CD4-positive, alpha-beta memory T cell (primary cell): ENCODE measurements at places on chromosomes 1 and 21. TPM values are rescaled to one million over a fixed set of nuclear protein-coding genes. Genes with fewer than 3 reads are reported as not detected.
A peak's percentile ranks its signal among the peaks of the same experiment; 100 is the strongest.

The PM20D1 gene
- total RNA-seq: 1.8 TPM

The OR2AK2 gene
- 0.35 TPM for total RNA-seq

The EPRS1 gene
- total RNA-seq: 116 TPM

The ERI3 gene
- 29.6 TPM for total RNA-seq

The RTCA gene
- total RNA-seq: 39.7 TPM

The MECR gene
- total RNA-seq: 15.8 TPM

The PRAMEF10 gene
- total RNA-seq: not detected

The PEX19 gene
- 60.6 TPM for total RNA-seq

The KLF17 gene
- not detected for total RNA-seq

The DYNLT5 gene
- total RNA-seq: not detected

The MAP3K21 gene
- total RNA-seq: 3.0 TPM

The GSTM1 gene
- not detected for total RNA-seq

GRCh38 chr1:48771561-48771960 is 5.1 kb downstream of the BEND5 start:
- DNase-seq: no peak

DNA sequence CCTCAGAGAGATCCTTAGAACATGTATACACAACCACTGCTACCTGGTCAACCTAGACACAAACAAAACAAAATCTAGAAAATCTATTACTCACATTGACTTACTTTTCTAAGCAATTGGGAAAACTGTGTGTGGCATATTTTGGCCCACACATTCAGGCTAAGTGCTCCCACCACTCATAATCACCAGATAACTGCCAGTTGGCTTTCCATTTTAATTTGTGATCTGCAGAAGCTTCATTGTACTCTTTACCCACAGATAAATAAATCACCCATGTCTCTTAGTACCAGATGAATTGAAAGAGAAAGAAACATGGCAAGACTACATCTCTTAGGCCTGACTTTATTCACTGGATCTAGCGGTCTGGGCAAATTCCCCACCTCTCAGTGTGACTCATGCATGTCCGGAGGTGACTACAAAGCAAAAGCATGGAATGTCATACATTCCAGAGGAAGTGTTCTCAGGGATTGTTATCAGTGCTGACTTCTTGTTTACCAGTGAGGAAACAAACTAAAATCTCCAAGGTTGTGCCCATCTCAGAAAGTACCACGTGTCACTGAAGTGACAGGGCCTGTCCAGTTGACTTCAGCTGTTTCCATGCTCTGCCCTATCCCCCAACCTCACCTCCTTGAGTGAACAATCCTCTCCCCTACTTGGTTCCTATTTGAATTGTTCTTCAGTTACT is 52.4 kb upstream of the BCL10 start:
- DNase-seq: no peak

DNA sequence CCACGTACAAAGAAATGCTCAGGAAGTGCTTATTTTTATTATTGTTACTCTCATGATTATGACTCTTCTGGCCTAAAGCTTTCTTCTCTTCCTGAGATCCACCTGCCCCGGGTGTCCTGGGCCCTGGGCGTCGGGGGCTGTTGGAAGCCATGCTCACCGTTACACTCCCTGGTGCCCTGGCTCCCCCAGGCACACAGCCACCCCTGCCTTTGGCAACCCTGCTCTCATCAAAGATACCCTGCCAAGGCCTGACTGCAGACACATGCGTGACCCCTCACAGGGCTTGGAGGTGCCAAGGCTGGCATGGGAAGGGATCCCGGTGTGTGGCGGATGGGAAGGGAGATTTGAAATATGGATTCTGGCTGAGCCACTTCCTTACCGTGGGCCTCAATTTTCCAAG is 3.3 kb upstream of the KISS1 start:
- no peak for DNase-seq

DNA sequence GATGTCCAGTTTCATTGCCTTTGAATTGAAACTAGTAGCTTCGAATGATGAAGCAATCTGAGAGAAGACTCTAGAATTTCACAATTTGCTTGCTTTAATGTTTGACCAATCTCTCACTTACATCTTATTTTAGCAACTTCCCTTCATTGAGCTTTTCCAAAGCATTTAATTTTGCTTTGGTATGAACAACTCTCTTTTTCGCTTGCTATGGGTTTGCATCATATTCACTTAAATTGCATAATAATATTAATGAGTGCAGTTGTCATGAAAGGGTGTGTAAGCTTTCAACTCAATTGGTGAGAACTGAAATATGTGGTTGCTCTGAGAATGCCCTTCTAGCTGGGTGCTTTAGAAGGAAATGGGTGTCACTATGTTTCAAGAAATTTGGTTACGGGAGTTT is 309.2 kb downstream of the HLX start:
- DNase-seq: no peak

- no peak for DNase-seq
Measured at GRCh38 chr1:32151319-32151787, 28.1 kb upstream of the TXLNA start.

DNA sequence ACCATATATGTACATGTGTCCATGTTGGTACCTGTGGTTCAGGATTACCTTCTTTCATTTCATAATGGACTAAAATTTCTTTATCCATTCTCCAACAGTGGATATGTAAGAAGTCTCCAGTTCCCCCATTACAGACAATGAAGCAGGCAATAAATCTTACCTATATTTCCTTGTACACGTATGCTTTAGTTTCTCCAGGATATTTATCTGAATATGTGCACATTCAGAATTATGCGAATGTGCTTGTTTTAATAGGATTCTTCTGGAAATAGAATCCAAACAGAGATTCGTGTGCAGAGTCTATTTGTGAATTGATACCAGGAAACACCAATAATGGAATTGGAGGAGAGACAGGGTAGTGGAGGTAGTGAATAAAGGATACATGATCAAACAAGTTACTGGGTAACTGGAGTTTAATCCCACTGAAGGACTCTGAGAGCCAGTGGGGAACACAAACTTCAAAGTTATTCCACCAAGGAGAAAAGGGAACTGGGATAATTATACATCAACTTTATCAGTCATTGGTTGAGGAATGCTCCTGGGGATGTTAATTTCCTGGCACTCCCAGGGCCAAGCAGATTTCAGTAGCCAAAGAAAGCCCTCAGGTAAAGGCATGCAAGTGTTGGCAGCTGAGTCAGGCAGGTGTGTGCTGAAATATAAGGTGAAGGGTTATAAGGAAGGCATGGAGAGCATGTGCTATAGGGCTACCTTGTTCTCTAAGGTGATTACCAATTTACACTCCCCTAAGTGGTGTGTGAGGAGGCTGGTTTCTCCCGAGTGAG is 374.9 kb upstream of the PBX1 start:
- DNase-seq: no peak

GRCh38 chr21:17607684-17608083 is 5.0 kb downstream of the BTG3 start:
- DNase-seq: no peak

- no peak for DNase-seq
Measured at GRCh38 chr1:52264530-52265115, 101.4 kb downstream of the CC2D1B start.

DNA sequence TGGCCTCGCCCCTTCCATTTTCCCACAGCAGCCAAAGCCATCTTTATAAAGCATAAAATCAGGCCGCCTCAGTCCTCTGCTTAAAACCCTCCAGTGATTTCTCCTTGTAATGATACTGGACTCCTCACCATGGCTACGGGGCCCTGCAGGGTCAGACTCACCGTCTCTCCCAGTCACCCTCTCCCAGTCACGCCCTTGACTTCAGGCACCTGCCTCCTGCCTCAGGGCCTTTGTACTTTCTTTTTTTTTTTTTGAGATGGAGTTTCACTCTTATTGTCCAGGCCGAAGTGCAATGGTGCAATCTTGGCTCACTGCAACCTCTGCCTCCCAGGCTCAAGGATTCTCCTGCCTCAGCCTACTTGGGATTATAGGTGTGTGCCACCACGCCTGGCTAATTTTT is 47.8 kb downstream of the PIK3CD start:
- no peak for DNase-seq

DNA sequence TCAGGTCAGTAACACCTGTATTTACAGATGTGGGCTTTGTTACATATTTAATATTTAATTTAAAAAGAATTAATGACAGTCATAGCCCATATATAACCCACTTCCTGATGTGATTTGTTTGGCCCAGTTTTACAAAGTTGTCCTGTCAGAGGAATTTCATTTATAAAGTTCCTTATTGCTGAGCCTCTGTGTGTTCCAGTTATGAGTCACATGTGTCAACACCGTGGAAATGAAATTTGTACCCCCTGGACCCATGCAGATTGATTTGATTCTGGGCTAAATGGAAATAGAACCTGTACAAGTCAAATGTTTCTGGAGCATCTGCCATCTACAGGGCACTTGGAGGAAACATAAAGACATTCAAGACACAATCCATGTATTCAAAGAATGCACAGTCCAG is 149.2 kb downstream of the CACNA1E start:
- no peak for DNase-seq

DNA sequence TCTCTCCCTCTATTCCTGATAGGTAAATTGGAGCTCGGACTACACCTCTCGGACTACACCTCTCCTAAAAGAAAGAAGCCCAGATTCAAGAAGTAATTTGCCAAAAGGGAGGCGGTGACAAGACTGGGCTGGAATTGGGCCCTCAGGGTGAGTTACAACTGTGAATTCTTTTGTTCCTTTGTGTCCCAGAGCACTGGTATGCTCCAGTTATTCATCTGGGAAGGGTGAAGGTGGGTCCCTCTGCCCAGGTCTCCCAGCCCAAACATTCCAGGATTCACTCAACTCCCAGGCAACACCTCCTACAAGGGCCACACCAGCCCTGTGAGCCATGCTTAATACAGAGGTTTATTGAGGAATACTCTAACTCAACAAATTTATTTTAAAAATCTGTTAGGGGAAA is 69.2 kb downstream of the LMX1A start:
- DNase-seq: no peak

- DNase-seq: no peak
Measured at GRCh38 chr1:183251101-183251958, 65.3 kb downstream of the LAMC2 start.

DNA sequence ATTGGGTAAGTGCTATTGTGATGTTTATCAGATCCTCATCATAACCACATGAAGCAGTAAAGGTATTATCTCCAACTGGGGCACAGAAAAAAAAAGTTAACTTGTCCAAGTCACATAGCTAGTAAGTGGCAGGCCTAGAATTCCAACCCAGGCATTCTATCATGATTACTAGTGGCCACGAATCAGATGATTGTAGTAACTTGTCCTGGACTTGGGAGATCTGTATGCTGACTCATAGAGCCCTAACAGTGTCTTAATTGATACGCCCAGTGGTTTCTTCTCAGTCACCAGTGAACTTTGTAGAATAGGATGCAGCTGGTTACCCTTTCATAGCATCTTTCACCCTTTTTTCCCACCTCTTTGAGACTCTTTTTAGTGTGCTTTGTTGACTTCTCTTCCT is 91.1 kb upstream of the UBE2U start:
- no peak for DNase-seq

GRCh38 chr1:109255678-109256077 is 6.3 kb downstream of the CELSR2 start:
- no peak for DNase-seq

DNA sequence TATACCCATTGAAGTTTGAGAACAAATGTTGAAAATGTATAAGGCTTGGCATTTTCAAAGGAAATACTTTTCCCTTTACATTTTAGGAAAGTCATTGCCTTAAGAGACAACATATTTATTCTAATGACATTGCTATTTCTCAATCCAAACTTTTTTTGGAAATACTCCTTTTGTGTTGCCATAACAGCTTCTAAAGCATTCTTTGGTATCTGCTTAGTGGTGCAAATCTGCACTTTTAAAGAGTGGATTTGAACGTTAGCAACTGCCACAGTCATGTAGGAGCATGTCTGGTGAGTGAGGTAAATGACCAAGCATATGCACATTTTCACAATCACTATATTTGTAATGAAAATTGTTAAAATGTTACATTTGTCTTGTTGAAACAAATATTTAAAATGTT is 124.4 kb upstream of the GORAB start:
- DNase-seq: no peak

GRCh38 chr21:32285476-32285875 is 6.6 kb upstream of the MIS18A start:
- DNase-seq: no peak

DNA sequence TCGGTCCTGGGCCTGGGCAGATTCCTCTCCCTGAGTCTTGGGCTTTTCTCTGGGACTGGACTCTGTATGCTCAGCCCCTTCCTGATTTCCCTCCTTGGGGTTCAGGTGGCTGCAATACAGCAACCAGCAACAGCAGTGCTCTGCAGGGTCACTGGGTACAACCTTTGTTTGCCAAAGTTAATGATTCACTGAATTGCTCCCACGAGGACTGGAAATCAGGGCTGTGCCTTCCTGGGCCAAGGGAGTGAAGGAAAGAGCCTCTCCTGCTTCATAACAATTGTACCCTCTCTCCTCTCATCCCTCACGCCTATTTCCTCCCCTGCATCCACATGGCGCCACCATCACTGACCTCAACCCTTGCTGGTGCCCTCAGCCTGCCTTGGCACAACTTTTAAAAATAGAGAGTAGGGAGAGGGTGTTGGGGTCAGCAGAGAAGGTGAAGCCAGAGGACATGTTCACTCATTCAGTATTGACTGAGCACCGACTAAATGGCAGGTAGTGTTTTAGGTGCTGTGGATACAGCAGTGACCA is 52.8 kb upstream of the GOLT1A start:
- no peak for DNase-seq

GRCh38 chr1:12230549-12231275 is 882 bp downstream of the VPS13D start:
- peak; percentile 11 for DNase-seq

DNA sequence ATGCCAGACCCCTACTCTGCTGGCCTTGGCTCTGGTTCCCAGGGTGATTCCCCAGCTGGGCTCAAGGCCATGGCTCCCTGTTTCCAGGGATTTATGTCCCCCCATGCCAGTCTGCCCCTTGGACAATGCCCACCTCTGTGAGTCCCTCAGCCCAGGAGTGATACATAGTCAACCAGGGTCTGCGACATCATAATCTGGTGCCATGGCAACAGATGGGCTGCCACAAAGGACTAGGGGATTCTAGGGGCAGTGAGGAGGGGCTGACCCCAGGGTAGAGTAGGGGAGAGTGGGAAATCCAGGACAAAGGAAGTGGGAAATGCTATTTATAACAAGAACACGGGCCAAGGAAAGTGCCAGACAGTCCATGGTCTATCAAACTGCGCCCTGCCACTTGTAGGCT is 33.8 kb downstream of the LRP8 start:
- DNase-seq: no peak

DNA sequence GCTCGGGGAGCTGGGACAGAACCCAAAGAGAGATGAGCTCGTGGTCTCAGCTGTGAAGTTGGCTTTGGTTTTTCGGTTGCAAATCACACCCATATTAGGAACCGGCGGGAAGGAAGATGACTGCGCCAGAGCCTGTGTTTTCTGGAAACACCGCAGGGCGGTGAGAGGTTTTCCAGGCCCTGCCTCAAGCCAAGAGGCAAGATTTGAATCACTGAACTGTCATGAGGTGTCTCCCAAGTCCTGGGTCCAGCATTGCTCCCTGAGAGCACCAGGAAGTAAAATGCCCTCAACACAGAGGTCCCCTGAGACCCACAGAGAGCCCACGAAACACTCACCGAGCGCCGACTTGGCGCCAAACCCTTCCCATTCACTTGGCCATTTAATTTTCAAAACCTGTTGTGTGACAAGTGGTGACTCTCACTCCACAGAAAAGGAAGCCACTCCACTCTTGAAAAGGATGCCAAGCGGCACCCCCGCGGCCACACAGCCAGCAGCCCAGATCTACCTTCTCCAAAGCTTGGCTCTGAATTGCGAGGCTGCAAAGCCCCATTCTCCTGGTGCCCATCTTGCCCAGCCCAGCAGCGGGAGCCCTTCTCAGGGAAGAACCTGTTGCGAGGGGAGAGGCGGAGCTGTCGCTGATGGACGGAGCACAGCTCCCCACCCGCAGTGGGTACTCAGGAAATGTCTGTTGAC is 99.0 kb upstream of the RUNX3 start:
- no peak for DNase-seq
